Erythroblast (primary cell): ENCODE measurements at places on chromosomes 1 and 21.

DNA sequence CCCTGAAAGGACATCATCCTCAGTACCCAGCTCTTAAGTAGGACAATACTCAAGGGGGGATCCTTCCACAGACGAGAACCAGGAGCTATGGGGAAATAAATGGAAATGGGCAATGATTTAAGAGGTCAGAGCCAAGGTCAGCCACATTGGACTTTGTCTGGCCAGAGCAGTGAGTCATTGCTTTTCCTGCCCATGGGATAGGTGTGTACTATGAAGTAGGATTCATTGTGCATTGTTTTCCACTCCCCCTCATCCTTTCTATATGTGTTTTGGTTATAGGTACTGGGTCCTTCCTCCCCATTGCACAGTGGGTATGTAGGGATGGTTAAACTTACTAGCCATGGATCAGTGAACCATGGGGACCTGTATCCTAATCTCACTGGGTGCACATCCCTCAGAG, 328.9 kb upstream of the USP25 start:
- no peak for DNase-seq

DNA sequence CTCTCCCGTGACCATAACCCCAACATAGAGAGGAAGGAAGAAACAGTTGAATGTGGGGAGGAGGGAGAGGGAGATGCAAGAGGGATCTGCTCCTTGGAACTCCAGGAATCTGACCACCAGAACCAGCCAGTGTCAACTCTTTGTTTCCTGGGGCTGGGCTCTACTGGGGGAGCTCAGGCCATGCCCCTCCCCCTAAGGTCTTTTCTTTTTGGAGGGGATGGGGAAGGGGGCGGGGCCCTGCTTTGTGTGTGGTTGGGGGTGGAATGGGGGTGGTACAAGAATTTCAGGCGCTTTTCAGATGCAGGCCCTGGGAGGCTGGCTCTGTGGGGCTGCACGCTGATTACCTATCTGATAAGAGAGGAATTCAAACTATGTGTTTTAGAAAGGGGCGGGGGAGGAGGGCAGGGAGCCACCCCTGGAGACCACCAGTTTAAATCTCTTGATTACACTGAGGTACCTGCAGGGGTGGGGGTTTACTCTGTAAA, 8.3 kb downstream of the LIN28A start:
- no peak for DNase-seq

DNA sequence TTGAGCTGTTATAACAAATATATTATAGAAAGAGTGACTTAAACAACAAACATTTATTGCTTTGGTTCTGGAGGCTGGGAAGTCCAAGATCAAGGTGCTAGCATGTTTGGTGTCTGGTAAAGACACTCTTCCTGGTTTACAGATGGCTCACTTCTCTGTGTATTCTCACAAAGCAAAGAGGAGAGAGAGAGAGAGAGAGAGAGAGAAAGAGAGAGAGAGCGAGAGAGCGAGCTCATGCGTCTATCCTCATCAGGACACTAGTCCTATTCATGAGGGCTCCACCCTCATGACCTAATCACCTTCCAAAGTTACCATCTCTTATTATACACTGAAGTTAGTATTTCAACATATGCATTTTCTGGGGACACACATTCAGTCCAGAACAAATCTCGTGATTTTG, 32.7 kb upstream of the PCP4 start:
- no peak for DNase-seq

DNA sequence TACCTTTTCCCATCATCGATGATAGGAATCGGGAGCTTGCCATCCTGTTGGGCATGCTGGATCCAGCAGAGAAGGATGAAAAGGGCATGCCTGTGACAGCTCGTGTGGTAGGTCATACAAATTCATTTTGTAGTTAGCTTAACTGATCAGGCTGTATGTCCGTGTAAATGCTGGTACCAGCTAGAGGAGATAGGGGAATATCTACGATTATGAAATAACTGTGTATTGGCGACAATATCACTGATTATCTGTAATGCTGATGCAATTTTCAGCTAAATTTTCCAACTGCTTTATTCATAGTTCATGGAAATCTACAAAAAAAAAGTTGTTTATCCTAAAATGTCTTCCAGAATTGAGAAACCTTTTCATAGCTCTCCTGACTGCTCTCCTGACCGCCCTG, 8.3 kb downstream of the PRDX6 start:
- no peak for DNase-seq

- DNase-seq: peak; percentile 33
These were observed 1.4 kb downstream of the HMGN1 start for GRCh38 chr21:39347537-39347936.

DNA sequence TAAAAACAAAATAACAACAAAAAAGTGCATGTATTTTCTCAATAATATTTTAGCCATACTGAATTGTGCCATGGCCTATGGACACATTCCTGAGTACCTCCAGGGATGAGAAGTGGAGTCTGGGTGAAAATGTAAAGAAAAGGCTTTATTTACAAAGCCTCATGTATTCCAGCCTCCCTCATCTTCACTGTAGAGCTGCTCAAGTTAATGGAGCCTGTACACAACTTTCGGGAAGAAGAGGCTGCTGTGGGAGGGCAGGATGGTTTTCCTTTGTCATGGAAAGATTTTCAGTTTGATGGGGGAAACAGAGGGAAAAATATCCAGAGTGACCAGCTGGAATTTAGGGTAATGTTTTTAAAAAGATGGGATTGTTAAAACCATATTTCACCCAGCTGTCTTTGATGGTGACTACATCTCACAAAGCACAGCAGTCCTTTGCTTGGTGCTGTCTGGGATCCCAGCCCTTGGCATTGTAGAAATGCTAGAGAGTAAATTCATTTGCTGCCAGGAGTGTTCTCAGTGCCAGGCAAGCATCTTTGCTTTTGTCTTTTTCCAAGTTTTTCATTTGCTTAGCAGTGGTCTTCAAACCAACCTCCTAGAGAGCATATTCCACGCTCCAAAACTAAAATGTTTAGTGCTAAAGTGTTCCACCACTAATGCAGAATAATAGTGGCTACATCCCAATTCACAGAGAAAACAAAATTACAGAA, 54.9 kb downstream of the DPT start:
- DNase-seq: no peak

DNA sequence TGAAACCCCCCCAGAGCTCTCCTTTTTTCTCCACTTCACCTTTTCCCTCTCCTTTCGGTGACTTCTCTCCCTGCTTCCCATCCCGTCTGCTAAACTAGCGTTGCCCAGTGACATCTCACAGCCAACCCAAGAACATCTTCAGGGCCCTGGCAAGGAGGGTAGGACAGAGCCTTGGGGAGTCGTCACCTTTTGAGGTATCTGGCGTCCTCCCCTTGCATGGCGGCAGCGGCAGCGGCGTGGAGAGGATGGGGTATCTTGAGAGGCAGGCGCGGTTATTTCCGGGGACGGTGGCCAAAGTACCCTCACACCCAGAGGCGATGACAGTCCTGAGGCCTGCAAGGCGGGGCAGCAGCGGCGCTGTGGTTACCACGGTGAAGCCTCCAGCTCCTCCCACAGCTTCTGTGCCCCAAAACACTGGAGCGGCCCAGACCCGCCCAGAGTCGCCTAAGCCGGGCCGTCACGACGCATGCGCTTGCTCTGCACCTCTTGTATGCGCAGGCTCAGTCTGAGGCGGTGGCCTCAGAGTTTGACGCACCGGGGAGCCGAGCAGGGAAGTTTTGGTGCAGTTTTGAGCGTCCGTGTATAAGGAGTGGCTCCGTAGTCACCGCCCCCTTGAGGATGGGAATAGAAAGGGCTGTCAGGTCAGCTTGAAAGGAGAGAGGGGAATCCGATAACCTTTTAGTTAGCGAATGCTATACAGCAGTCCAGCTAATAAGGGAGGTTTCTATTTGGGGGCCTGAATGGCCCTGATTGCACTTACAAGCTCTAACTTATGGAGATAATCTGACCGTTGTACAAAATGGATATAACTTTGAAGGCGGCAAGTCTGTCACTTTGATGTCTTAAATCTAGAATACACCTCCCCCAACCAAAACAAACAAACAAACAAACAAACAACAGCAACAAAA, at the start of gene KIFAP3:
Gene KIFAP3 (minus strand): TSS at position 446 of the 908 bp plus-strand sequence. CDS start 228 bp downstream, at position 218.
- DNase-seq: peak; percentile 99

GRCh38 chr1:178294654-178295053, 200.8 kb downstream of the RASAL2 start:
- no peak for DNase-seq

DNA sequence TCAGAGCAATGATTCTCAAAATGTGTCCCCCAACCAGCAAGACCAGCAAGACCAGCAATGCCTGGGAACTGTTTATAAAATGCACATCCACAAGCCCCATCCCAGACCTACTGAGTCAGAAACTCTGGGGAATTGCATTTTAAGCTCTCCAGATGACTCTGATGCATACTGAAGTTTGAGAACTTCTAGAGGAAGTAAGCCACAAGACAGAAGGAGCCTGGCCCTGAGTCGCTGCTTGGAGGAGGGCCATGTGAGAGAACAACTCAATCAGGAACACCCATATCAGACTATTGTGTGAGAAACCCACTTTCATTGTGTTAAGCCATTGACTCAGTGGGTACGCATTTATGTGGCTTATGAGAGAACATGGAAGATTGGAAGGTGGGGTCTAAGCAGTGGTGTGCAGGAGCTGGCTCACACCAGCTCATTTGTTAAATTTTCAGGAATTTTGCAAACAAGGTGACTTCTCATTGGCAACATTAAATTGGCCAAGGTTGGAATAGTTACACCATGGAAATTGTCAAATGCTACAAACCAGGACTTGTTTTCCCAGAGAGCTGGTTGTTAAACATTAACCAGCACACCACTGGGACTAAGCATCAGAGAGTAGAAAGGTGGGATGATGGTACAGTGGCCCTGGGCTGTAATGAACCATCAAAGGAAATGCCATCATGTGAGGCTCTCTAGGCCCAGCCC, 38.9 kb downstream of the ATP1A1 start:
- no peak for DNase-seq

- no peak for DNase-seq
These were observed 3.1 kb upstream of the SIM2 start for GRCh38 chr21:36695671-36696389.

DNA sequence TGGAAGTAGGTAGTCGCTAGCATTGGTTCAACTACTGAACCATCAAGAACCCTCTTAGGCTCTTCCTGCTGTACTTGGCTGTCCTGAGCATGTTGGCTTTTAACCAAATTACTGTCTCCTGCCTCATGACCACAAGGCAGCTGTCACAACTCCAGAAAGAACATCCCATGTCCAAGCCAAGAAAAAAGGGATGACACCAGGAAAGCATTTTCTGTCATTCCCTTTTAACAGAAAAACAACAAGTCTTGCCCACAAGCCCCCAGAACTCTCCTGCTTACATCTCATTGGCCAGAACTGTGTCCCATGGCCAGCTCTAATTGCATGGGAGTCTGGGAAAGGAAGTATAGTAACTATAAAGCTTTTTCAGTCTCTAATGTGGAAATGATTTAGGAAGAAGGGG, 2.4 kb upstream of the RNU5D-1 start:
- DNase-seq: no peak

- no peak for DNase-seq
These were observed 8.5 kb downstream of the EDN2 start for GRCh38 chr1:41475859-41476567.

GRCh38 chr1:31681415-31681814, 22.4 kb downstream of the COL16A1 start:
- no peak for DNase-seq

GRCh38 chr1:6104631-6105030, 58.9 kb downstream of the KCNAB2 start:
- no peak for DNase-seq

GRCh38 chr1:225182716-225183115, 245.1 kb downstream of the LBR start:
- DNase-seq: no peak

GRCh38 chr1:14909920-14910460, 243.6 kb upstream of the TMEM51 start:
- no peak for DNase-seq

DNA sequence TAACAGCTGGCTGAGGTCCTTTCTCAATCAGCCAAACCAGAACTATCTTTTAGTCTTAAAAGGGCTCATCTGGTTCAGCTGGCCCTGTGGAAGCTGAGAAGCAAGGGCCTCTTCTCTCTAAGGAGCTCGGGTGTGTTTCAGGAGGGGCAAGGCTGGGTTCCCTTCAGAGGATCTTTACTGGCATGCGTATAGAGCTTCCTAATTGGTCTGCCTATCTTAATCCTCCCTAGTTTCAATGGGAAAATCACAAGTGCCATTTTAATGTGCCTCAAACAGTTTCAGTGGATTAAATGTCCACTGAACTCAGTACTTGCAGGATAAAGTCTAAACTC, 81.5 kb upstream of the LBR start:
- DNase-seq: no peak

- DNase-seq: no peak
These were observed 40.6 kb downstream of the PTP4A2 start for GRCh38 chr1:31897526-31898100.

DNA sequence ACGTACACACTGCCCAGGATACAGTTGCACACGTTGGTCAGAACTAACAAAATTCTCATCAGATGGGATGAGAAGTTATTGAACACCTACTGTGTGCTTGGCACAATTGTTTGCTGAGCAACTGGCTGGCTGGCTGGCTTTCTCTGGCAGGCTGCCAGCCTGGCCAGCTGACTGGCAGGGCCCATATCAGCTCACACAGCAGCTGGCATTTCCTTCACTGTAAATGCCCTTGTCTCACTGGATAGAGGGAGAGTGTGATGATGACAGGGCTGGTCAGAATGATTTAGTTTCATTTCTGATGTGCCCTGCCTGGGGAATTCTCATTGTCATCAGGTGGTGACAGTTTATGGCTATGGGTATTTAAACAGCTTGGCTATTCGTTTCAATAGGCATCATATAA, 15.8 kb downstream of the CAMK2N1 start:
- no peak for DNase-seq

GRCh38 chr1:204448344-204448964, 36.8 kb upstream of the PPP1R15B start:
- no peak for DNase-seq
